ENCODE measurements at places on chromosomes 3 and 15.

DNA sequence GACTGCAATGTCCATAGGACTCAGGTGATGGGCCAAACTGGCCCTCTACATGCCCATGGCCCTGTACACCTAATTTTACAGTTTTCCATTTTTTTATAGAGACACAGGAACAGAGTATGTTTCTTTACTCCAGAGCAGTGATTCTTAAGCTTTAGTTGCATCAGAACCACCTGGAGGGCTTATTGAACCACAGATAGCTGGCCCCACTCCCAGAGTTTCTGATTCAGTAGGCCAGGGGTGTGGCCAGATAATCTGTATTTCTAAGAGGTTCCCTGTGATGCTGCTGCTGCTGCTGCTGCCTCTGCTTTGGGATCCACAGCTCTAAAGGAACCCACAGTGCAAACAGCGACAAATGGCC, 5.1 kb downstream of the RBP1 start:
- DNase-seq: no peak

DNA sequence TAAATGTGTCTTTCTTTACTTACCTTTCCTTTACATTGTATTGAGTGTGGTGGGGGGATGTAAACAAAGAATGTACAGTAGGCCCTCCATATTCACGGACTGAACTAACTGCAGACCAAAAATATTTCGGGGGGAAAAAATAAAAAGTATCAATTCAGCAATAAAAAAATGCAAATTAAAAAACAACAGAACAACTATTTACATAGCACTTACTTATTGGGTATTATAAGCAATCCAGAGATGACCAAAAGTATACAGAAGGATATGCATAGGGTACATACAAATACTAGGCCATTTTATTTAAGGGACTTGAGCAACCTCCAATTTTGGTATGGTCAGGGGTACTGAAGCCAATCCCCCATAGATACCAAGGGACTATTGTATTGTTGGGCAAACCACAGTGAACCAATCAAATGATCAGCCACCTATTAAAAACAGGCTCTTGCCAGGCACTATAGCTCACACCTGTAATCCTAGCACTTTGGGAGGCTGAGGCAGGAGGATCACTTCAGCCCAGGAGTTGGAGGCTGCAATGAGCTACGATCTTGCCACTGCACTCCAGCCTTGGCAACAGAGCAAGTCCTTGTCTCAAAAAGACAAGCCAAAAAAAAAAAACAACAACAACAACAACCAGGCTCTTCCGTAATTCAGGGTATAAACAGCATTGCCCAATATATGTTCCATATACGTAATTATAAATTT, 1.8 kb downstream of the VPS13C start:
- DNase-seq: no peak

- DNase-seq: no peak
Measured at GRCh38 chr3:195154793-195155535, 116.0 kb downstream of the XXYLT1 start.

DNA sequence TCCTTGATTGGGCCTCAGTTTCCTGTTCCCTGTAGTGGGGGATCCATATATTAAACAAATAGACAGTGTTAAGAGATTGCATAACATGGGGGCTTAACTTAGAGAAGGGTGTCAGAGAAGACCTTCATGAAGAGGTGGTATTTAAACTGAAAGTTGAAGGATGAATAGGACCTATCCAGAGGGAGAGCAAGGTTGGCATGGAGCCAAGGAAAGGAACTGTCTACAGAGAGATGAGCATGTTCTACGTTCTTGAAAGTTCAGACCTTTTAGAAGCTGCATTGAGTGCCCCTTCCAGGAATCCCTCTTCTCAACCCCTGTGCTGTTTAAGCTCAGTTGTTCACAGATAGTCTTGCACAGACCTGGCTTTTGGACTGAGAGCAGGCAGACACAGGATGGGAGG, 2.4 kb downstream of the HTD2 start:
- no peak for DNase-seq

GRCh38 chr3:176088962-176089383, 1108.3 kb downstream of the TBL1XR1 start:
- DNase-seq: no peak

Measured in stimulated activated naive CD4-positive, alpha-beta T cell (primary cell).